Left lung (tissue), 14 donors: ENCODE measurements at places on chromosomes 16 and 17.

DNA sequence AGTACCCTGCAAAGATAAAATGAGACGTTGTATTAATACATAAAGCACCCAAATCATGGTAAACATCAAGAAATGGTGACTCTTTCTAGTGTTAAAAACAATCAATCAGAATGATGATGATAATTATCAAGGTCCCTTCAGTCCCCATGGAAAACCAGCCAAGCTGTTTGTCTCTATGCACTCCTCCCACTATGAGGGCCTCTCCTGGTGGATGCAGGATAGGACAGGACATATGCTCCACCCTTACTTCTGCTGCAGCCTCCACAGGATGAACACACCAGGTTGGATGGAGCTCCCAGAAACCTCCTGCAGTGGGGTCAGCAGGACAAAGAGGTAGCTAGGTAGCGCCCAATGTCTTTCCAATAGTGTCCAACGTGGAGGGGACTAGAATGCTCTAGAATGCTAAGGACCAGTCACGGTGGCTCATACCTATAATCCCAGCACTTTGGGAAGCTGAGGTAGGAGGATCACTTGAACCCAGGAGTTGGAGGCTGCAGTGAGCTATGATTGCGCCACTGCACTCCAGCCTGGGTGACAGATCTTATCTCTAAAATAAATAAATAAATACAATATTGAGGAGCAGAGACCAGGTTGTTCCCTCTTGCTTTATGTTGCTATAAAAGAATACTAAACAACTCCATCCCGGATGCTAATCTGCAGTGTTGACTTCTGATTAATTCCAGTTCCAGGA is 9.9 kb upstream of the KDM8 start:
- DNase-seq: no peak

DNA sequence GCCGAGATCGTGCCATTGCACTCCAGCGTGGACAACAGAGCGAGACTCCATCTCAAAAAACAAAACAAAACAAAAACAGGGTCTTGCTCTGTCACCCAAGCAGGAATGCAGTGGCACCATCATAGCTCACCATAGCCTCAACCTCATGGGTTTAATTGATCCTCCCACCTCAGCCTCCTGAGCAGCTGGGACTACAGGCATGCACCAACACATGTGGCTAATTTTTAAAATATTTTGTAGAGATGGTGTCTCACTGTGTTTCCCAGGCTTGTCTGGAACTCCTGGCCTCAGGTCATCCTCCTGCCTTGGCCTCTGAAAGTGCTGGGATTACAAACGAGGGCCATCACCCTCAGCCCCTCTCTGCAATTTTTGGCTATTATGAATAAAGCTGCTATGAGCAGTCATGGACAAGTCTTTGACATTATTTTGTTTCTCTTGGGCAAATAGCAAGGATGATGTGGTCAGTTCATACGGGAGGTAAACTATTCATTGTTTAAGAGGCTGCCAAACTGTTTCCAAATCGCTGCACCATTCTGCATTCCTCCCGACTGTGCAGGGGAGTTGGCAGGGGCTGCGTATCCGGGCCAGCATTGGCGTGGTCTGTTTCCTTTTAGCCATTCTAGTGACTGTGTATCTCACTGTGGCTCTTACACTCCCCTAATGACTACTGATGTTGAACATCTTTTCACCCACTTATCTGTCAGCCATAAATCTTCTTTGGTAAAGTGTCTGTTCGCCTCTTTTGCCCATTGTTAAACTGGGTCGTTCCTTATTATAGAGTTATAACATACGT is 21.1 kb downstream of the EIF4A3 start:
- no peak for DNase-seq

GRCh38 chr16:10959161-10959560 is 14.8 kb downstream of the CLEC16A start:
- DNase-seq: no peak

- DNase-seq: no peak
These were observed 64.1 kb upstream of the LGALS9 start for GRCh38 chr17:27566671-27567562.

DNA sequence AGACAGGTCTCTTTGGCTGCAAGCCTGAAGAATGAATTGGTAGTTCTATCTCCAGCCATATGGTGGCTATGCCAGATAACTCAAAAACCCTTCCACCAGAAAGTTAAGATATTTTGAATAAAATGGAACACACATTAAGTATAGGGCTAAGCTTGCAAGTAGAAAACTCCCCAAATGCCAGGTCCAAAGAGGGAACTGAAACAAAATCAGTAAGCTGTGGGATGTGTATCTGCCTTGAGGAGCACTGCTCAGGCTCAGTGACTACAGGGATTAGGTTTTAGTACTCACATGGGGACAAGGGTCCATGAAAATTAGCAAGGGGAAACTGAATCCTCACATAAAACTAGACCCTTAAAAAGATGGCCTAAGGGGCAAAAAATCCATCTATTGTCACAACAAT is 115.7 kb upstream of the PMFBP1 start:
- DNase-seq: no peak

DNA sequence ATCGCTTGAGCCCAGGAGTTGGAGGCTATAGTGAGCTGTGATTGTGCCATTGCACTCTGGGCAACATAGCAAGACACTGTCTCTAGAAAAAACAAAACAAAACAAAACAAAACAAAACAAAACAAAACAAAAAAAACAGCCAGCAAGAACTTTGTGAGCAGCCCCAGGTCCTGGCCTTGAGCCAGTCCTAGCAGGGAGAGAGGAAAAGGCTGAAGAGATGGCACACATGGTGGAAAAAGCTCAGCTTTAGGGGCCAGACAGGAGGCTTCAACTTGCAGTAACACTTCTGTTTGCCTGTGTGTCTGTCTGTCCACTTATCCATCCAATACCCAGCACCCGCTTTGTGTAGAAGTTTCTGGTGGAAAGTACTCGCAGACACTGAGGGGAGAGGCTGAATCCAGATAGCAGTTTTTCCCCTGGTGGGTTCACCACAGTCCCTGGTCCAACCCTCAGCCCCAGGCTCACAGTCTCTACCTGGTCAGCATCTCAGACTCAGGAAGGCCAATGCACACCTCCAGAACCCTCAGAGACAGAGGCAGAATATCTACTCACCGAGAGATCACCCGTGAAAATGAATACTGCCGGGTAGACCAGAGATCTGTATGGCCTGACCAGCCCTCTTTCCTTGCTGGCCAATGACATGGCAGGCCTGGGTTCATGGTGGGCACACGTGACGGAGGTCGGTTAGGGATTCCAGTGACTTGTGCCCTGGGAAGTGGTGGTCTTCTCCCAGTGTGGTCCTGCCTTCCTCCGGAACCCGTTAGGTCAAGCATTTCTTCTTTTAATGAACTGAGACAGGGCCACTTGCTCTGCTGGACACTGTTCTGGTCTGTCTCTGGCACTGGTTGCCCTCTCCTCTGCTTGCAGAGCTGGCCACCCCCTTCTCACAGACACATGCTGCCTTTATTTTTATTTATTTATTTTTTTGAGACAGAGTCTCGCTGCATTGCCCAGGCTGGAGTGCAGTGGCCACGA is 79.5 kb upstream of the DNAJA2 start:
- DNase-seq: no peak

GRCh38 chr16:56877486-56878182 is 12.6 kb downstream of the SLC12A3 start:
- DNase-seq: no peak

DNA sequence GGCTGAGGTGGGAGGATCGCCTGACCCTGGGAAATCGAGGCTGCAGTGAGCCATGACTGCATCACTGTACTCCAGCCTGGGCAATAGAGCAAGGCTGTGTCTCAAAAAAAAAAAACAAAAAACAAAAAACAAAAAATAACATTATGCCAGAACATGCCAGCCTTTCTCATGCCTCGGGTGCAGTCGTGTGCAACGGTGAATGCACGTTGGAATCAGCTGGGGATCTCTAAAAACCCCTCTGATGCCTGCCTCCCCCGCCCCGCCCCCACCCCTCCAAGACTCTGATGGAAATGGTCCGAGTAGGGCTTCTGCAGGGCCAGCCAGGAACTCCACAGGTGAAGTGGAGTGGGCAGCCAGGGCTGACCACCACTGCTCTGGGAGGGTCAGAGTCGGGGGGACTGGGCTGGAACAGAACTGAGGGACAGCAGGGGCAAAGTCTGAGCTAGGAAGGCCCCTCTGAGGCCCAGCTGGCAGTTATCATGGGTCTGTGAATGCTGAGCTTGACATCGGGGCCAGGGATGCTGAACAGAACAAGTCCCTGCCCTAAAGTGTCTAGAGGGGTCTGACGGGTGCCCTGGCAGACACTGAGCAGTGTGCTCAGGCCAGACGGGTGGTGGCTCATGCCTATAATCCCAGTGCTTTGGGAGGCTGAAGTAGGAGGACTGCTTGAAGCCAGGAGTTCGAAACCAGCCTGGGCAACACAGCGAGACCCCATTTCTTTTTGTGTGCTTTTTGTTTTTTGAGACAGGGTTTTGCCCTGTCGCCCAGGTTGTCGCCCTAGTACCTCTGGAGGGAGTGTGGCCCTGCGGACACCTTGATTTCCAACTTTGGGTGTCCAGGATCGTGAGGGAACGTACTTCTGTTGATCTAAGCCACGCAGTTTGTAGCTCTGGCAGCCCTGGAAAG is 193.4 kb upstream of the GSE1 start:
- DNase-seq: no peak

GRCh38 chr17:77264617-77265230 is 124.0 kb downstream of the SEC14L1 start:
- DNase-seq: no peak

GRCh38 chr17:63440127-63440769 is 5.9 kb downstream of the CYB561 start:
- no peak for DNase-seq

- DNase-seq: no peak
These were observed 8.6 kb downstream of the RPGRIP1L start for GRCh38 chr16:53695070-53695469.

GRCh38 chr16:75075688-75076268 is 40.8 kb downstream of the LDHD start:
- no peak for DNase-seq
